Umbilical cord (tissue), 2 donors: ENCODE measurements at places on chromosomes 12 and 14. TPM values are rescaled to one million over a fixed set of nuclear protein-coding genes. Genes with fewer than 3 reads are reported as not detected.

Gene COCH
- total RNA-seq, result 10.4 TPM

Gene OVCH1
- not detected for total RNA-seq

Gene CLEC6A
- total RNA-seq, result 3.9 TPM

Gene MUCL1
- total RNA-seq, result not detected

Gene SOX5
- total RNA-seq, result 74.4 TPM

Gene TPH2
- total RNA-seq, result 3.9 TPM

Gene BRF1
- total RNA-seq, result 41.9 TPM

Gene GLI1
- 3.6 TPM for total RNA-seq

Gene KRT73
- total RNA-seq, result not detected

Gene PMCH
- 0.96 TPM for total RNA-seq

Gene LRRC10
- 0.24 TPM for total RNA-seq

Gene FBLN5
- 86.9 TPM for total RNA-seq
